AML-193 (cell line): ENCODE measurements at places on chromosomes 7 and 10.

DNA sequence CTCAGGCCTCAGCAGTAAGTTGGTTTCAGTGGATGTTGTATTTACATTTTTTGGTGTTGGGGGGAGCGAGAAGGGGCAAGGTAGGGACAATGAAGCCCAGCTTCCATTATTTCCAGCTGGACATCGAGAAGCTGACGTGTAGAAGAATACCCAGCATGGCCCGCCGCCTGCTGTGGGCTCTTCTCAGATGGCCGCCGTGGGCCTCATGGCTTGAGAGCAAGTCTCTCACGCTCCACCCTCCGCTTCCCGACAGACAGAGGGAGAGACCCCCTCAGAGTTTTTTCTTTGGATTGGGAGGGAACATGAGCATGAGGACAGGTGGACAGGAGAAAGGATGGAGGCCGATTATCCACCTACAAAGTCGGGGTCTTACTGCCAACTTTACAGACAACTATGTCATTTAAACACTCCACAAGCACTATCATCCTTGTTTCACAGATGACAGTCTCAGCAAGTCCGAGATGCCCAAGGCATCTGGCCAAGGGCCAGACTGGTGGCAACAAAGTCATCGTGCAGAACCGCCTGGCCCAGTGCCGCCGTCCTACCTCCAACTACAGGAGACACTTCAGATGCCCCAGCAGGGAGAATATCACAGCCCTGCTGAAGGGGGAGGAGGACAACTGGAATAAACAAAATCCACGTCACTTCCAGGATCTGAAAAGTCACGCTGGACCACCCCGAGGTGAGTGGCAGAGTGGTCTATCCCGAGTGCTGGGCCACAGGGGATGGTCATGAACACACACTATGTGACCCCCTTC lies 195.9 kb downstream of the DIP2C start:
- DNase-seq = no peak

DNA sequence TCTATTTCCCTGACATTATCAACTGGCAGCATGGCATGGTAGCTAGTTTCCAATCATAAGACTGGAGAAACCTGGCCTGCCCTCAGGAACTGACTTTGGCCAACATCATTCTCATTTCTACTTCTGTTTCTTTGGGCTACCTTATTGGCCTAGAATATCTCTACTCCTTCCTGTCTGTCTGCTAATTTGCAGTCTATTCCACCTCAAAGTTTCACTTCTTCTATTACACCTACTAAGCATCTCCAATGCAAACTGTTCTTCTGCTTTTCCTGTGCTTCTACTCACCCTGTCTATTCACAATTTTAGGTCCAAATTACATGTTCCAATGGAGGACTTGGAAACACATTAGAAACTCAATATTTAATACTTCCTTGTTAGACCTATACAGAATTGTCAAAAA lies 65.6 kb downstream of the ZNF503 start:
- no peak for DNase-seq

- no peak for DNase-seq
Measured at GRCh38 chr10:132363921-132364593, 32.1 kb downstream of the LRRC27 start.

DNA sequence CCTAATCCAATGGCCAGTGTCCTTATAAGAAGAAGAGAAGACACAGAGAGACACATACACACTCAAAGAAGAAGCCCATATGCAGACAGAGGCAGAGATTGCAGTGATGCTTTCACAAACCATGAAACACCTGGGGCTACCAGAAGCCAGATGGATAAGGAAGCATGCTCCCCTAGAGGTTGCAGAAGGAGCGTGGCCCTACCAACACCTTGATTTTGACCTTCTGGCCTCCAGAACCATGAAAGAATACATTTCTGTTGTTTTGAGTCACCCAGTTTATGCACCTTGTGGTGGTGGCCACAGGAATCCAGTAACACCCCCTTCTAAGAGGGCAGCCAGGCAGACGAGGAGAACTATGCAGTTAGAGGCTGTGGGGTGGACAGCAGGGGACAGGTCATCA lies 43.5 kb downstream of the AOC1 start:
- DNase-seq = no peak

DNA sequence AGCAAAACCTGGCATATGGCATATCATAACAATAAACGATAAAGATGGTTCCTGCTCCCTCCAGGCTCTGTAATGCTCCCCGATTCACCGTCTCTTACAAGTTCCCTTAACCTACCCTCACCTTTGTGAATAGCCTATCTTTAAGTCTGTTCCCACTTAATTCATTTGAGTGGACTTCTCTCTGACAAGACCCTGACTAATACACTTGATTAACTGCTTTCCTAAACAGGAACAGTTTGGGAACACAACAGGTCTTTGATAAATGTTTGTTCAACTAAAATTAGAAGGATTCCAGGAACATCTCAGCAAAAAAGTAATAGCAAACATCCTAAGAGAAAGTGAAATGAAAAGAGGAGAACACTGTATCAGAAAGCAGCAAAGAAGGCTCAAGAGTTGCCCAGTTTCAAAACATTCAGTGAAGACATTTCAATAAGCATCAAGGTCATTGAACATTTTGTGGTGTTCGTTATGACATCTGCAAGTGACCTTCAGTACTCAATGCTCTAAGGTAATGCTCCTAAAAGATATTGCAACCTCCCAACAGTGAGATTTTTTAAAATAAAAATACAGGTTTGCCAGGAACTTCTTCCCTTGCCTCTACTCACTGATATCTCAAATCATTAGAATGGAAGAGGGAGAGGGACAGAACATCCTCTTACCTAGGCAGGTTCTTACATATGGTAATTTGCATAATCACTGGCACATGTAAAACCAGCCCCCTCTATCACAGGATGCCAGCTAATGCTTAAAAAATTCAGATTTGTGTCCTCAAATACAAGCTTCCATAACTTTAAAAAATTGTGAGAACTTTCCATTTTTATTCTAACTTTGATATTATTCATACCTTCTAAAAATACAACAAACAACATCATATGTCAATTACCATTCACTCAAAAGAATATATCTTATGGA lies 11.4 kb upstream of the ARHGAP12 start:
- DNase-seq = no peak

DNA sequence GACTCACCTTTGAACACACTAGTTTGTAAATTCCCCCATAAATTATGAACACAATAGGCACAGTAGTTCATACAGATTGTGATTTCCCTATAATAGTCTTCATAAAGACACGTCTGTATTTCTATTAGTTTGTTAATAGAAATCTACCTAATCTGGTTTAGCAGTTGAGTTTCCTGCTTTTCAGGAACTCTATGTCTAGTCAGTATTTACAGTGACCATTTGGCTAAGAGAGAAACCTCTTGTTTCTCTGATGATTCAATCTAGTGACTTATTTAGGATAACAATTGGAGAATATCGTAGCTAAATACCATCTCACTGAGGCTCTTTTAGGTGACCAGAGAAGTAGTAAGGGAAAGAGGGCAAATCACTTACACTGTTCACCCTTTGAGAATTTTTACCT lies 5.9 kb upstream of the HERPUD2 start:
- DNase-seq = no peak

- no peak for DNase-seq
Measured at GRCh38 chr7:138295049-138295637, 164.9 kb upstream of the TRIM24 start.

DNA sequence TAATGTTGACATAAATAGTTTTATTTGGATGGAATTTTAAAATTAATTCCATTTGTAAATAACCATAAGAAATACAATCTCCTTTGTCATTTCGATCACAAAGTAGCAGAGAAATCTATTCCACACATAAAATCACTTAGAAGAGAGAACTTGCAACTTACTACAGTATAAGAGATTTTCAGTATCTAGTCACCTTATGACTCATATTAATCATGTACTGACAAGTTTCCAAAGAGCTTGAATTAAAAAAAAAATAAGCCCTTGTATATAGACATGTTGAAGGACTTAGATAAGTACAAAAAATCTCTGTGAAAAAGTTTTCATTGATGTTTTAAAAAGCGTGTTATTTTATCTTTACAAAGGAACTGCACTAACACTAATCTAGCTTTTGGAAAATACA lies 207.1 kb upstream of the ETV1 start:
- no peak for DNase-seq

DNA sequence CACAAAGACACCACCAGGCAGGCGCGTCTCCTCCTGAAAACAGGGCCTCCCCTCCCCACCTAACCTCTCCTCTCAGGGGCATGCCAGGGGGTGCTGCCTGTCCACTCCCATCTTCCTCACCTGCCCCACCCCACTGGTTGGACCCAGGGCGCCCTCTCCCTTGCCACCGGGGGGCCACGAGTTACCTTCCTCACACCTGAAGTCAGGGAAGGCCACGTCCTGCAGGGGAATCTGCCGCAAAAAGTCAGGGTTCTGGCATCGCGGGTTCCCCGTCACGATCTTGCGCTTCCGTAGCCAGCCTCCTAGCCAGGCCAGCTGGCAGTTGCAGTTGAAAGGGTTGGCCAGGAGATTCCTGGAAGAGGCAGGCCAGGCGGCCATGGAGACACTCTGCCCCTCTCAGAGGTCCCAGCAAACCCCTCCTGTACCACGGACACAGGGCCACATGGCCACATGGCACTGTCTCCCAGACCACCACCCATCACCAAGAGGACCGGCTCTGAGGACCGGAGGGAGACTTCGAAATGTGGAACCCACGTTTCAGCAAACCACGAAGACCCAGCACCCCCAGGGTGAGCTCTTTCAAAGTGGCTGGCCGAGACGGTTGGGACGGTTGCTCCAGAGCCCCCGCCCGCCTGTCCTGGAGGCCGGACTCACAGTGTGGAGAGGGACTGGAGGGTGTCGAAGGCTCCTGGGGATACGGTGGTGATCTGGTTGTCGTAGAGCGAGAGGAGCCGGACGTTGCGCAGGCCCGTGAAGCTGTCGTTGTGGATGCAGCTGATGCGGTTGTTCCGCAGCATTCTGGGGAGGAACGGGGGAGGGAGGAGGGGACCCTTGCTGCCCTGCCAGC lies 142.8 kb downstream of the SLIT1 start:
- no peak for DNase-seq

- DNase-seq = no peak
Measured at GRCh38 chr7:157763279-157764000, 426.6 kb downstream of the DNAJB6 start.

- peak; percentile 63 for DNase-seq
Measured at GRCh38 chr10:86688398-86688921, 20.1 kb downstream of the LDB3 start.

GRCh38 chr10:47047127-47047504 lies 135.9 kb downstream of the PTPN20 start:
- no peak for DNase-seq

DNA sequence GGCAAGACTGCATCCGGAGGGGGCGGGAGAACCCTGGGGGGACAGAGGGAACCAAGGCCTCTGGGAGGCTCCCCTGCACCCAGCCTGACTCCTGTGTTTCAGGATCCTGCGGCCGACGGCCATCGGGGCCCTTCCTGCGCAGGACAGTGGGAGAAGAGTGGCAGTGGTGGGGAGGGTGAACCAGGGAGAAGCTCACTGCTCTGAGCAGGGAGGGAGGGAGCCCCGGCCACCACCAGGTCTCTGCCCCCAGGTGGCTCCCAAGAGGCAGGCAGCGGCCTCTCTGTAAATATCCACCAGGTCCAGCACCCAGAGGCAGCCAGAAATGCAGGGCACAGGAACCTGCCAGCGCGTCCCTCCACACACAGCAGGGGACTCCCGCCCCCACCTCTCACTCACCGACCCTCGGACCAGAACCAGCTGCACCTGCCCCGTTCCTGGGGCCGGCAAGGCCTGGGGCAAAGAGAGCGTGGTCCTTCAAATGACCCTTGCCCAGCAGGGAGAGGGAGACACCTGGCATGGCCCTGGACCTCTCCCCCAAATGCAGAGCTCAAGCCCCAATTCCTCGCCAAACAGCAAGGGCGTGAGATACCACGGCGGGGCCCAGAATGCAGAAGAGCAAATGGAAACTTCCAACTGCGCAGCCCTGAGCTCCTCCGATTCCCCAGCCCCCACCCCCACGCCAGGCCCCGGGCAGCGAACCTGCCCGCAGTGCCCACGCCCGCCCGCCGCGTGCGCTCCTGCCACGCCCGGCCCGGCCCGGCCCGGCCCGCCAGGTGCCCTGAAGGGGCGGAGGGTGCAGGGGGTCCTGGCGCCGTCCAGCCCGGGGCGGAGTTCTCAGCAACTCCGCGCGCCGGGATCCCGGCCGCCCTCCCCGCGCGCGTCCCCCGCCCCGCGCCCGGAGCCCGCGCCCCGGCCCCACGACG lies 805 bp downstream of the RASGEF1A start:
- no peak for DNase-seq

- no peak for DNase-seq
Measured at GRCh38 chr10:36424502-36424901, 700.9 kb upstream of the ANKRD30A start.

DNA sequence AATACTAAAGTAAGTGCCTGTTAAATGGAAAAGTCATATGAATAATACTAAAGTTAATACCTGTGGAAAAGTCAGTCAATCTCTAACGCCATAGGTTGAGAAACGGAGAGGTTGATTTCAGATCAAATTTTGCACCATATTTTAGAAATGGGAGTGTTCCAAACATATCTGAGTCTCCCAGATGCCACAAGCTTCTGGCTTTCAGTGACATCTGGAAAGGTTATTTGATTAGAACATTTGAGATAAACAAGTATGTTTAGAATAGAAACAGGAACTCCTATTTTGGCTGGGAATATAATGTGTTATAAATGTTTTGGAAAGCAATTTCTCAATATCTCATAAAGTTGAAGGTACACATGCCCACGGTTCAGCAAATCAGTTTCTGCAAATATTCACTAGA lies 5.8 kb downstream of the MACC1 start:
- DNase-seq = no peak

GRCh38 chr7:130381468-130382312 lies 1.4 kb downstream of the CPA1 start:
- no peak for DNase-seq

GRCh38 chr7:102883098-102883860 lies 29.5 kb upstream of the LRRC17 start:
- DNase-seq = peak; percentile 72

- no peak for DNase-seq
Measured at GRCh38 chr7:25180946-25181345, 47.3 kb downstream of the NPVF start.

- no peak for DNase-seq
Measured at GRCh38 chr7:99116144-99116543, 27.8 kb downstream of the SMURF1 start.

DNA sequence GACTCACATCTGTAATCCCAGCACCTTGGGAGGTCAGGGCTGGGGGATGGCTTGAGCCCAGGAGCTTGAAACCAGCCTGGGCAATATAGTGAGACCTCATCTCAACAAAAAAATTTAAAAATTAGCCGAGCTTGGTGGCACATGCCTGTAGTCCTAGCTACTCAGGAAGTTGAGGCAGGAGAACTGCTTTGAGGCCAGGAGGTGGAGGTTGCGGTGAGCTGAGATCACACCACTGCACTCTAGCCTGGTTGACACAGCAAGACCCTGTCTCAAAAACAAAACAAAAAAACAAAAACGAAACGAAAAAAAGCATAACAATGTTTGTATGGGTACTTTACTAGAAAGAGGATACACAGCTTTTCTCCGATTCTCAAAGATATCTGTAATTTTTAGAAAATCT lies 31.8 kb downstream of the WNT16 start:
- DNase-seq = no peak
